ENCODE measurements at places on chromosomes 4 and X. TPM values are rescaled to one million over a fixed set of nuclear protein-coding genes. Genes with fewer than 3 reads are reported as not detected.

- no peak for DNase-seq
These were observed 5.5 kb downstream of the CD38 start for GRCh38 chr4:15783676-15784075.

DNA sequence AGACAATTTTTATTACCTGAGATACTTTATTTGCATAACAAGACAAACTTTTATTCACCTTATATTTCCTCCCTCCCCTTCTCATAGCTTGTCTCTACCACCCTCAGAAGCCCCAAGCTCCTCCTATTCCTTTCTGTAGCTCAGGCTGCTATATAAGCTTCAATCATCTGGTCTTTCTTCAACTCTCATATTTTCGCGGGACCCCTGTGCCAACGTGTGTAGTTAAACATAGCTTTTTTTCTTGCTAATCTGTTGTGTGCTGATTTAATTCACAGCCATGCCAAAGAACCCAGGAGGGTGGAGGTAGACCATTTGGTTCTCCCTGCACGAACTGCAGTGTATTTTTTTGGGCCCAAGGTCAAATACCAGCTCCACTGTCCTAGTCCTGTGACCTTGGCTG lies 21.1 kb upstream of the CD38 start:
- DNase-seq = no peak

TMEM35A gene
- 13.8 TPM for total RNA-seq

INTS6L gene
- total RNA-seq = 9.1 TPM

GRCh38 chr4:165963621-165964020 lies 90.6 kb downstream of the TLL1 start:
- DNase-seq = no peak

PRSS12 gene
- 0.48 TPM for total RNA-seq

- no peak for DNase-seq
These were observed 32.5 kb downstream of the HMGB2 start for GRCh38 chr4:173301518-173302201.

GRCh38 chr4:70996018-70996360 lies 2.5 kb downstream of the DCK start:
- DNase-seq = no peak

RBM3 gene
- total RNA-seq = 246 TPM

- no peak for DNase-seq
These were observed 12.9 kb downstream of the STIM2 start for GRCh38 chr4:26873391-26874026.

GRCh38 chr4:67896421-67897065 lies 12.7 kb upstream of the TMPRSS11D start:
- DNase-seq = no peak

SLC9A6 gene
- total RNA-seq = 12.1 TPM

MAD2L1 gene
- 0.95 TPM for total RNA-seq

GRCh38 chrX:147917700-147918695 lies 6.3 kb downstream of the FMR1 start:
- no peak for DNase-seq

- DNase-seq = no peak
These were observed 12.6 kb upstream of the SUPT20HL1 start for GRCh38 chrX:24347881-24348280.

- no peak for DNase-seq
These were observed 12.9 kb downstream of the GPRIN3 start for GRCh38 chr4:89294573-89295269.

GRCh38 chr4:88619971-88620370 lies 27.7 kb downstream of the HERC3 start:
- no peak for DNase-seq

RASSF6 gene
- total RNA-seq = not detected

NDNF gene
- total RNA-seq = 2.0 TPM

- DNase-seq = no peak
These were observed 13.0 kb upstream of the ODAPH start for GRCh38 chr4:75542824-75543223.

- peak; percentile 51 for DNase-seq
These were observed 97.8 kb downstream of the WFS1 start for GRCh38 chr4:6367371-6367851.

- no peak for DNase-seq
These were observed 899.2 kb downstream of the PDHA2 start for GRCh38 chr4:96739101-96739500.

HSFX3 gene
- total RNA-seq = not detected

GRCh38 chr4:6782147-6782845 lies at the start of gene KIAA0232:
KIAA0232 (plus strand) TSS chr4:6782727; CDS start chr4:6824454, 41,727 bp downstream.
- DNase-seq = peak; percentile 97

BTC gene
- total RNA-seq = 3.8 TPM

DNA sequence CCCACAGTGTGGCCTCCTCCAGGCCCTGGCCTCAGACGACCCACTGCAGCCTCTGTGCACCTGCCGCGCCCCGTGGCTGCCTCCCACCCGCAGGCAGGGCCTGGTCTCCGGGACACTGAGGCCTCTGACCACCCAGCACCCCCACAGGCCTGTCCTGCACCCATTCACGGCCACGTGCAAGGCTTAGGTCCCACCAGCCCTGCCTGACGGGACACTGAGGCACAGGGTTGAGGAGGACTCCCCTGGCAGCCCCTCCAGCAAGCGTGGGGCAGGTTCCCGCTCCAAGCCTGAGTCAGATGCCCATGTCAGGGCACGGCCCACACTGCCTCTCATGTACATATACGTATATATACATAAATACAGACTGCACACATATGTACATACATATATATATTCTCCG lies 23.5 kb downstream of the NELFA start:
- DNase-seq = peak; percentile 62

DNA sequence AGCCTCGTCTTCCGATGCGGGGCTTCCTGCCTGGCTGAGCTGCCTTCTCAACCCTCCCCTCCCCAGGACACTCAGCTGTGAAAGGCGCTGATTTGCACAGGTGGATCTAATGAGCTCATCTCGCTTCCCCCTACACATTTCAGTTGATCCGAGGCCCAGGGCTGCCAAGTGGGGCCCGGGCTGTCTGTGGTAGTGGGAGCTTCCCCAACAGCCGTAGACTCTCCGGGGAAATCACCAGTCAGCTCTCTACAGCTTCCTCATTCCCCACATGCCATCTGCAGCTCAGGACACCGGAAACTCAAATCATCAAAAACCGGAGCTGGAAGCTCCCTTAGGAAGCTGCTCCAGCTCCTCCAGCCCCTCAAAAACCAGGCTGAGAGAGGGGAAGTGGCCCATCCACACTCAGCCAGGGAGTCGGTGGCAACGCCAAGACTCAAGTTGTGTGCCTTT lies 56.2 kb downstream of the SMIM20 start:
- no peak for DNase-seq

NHSL2 gene
- 46.1 TPM for total RNA-seq

DNA sequence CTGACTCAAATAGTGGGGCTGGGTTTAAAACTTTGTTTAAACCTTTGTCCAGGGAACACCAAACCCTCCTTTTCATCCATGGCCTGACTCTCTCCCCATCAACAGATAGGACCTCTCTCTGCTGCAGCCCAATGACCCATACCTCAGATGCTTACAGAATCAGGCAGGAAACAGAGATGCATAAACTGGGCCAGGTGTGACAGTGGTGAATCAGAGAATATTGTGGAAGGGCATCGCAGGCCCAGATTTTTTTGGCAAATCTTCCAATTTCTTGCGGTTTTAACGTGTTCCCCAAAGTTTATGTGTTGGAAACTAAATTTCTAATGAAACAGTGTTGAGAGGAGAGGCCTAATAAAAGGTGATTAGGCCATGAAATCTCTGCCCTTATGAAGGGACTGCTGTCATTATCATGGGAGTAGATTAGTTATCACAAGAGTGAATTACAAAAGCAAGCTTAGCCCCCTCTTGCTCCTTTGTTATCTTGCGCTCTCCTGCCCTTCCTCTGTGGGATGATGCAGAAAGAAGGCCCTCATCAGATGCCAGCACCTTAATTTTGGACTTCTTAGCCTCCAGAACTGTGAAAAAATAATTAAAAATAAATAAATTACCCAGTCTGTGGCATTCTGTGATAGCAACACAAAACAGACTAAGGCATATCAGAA lies 82.8 kb downstream of the STK32B start:
- no peak for DNase-seq

DNA sequence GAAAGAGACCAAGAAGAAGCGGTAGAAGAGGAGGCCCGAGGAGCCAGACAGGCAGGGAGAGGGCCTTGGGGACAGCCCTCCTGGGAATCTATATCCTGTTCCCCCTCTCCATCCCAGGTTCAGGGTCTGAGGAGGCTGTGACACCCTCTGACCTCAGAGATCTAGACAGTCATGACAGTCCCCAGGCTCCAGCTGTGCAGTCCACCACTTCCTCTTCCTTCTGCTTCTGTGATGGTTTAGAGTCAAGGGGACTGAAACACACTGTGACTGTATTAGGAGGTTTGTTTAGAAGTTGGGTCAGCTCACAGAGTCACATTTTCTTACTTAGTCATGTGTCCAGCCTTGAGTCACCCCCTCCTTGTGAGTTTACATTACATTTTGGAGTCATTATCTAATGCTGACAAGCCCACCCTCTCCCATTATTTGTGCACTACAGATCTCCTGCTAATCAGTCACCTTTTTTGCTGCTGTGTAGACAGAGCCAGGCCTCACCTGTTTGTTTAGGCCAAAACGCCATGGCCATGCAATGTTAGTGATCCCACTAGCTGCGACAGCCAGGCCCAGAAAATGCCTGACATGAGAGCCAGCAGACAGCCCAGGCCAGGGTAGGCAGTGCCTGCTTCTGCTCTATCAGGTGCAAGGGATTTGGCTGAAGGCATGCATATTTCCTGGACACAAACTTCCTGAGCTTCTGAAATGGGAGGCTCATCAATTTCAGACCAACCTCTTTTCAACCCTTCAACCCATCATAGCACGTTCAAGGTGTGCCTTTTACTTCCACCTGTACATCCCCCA lies 26.0 kb downstream of the MANBA start:
- no peak for DNase-seq

- no peak for DNase-seq
These were observed 4.3 kb downstream of the CFAP99 start for GRCh38 chr4:2423066-2423465.

- DNase-seq = no peak
These were observed 14.7 kb upstream of the AMBN start for GRCh38 chr4:70577220-70577927.

- DNase-seq = peak; percentile 55
These were observed 71.7 kb downstream of the CPZ start for GRCh38 chr4:8664031-8664805.

RIPPLY1 gene
- total RNA-seq = 0.57 TPM

DNA sequence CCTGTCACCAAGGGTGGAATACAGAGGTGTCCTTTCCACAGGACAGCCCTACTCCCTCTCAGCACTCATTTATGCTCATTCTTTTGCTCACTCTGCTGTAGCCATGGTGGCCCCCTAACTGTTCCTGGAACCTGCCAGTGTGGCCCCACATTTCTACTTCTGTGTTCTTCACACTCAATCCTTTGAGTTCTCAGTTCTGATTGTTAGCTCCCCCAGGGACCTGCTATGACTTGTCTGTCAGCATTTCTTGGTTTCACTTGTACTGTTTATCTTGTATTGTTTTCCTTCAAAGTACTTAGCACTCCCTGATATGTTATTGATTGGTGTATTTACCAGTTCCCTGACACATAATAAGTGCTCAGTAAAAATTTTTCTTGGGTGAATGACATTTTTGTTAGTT lies 14.9 kb downstream of the VBP1 start:
- DNase-seq = no peak

GRCh38 chr4:74548561-74548960 lies 103.6 kb downstream of the AREG start:
- no peak for DNase-seq

DNA sequence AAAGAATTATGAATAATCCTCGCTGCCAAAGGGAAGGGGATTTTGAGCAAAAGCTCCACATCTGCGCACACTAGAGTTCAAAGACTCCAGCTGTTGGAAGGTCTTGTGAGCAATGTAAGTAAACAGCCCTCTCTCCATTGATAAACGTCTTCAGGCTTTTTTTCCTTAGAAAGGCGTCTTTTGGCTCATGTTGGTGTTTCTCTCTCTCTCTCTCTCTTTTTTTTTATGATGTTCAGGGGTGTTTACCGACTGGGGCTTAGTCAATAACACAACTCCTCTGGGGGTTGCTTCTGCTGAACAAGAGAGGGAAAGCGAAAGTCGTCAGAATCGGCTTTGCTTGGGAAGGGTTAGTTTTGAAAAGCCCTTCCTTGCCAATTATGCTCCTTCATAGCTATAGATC lies 53.2 kb upstream of the C1QTNF7 start:
- no peak for DNase-seq

FRMD7 gene
- total RNA-seq = 0.19 TPM

- DNase-seq = no peak
These were observed 219.7 kb downstream of the PALLD start for GRCh38 chr4:168716406-168717129.

DNA sequence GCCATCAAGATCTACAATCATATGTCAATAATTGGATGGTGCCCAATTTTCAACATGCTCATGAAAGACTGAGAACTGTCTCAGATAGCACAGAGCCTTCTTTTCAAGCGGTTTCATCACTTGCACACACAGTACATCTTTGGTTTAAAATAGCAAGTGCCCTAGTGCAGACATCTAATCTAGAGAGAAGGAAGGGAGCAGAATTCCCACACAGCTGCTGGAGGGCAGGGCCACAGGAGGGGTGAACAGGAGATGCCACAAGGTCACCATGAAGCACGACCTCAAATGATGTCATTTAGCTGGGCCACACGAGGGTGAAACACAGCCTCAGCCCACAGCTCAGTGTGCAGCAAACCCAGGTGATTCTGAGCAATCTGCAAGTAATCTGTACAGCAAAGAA lies 24.3 kb downstream of the LEF1 start:
- no peak for DNase-seq

- no peak for DNase-seq
These were observed 24.6 kb downstream of the HERC5 start for GRCh38 chr4:88481537-88481936.

KCNIP4 gene
- total RNA-seq = 0.60 TPM

DNA sequence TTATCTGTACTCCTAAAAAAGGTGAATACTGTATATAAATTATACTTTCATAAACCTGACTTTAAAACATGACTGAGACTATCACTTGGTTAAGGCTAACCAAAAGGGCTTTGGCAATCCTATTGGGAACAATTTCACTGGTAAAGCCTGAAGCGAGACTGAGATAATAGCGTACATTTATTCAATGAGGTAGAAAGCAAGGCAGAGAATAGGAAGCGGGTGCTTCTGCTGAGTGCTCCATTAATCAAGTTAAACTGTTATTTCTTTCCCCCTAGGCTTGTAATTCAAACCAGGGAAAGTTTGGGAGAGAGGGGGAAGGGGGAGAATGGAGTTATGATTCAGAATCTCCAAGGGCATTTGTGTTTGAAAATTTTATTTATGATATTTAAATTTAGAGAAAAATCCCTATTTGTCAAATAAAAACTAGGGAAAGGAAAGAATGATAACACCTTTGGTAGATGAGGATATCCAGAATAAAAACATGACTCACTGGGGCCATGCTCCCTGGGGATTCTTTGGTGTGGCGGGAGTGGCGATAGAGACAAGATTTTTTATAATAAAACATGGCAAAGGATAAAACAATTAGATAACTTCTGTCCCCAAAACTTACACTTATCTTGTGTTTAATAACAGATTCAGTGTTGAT lies 34.6 kb upstream of the SORBS2 start:
- DNase-seq = no peak

Measured in posterior vena cava (tissue), 2 donors.